GM12865 (cell line): ENCODE measurements at places on chromosomes 7 and 10.

GRCh38 chr7:66170309-66171231, 34.6 kb upstream of the TPST1 start:
- no peak for DNase-seq

- DNase-seq, result no peak
These were observed at the start of gene PTN for GRCh38 chr7:137343281-137343841. PTN (minus strand) TSS chr7:137343733; CDS start chr7:137254973, 88,760 bp downstream.

- no peak for DNase-seq
These were observed 15.4 kb downstream of the CLCN1 start for GRCh38 chr7:143331179-143331801.

DNA sequence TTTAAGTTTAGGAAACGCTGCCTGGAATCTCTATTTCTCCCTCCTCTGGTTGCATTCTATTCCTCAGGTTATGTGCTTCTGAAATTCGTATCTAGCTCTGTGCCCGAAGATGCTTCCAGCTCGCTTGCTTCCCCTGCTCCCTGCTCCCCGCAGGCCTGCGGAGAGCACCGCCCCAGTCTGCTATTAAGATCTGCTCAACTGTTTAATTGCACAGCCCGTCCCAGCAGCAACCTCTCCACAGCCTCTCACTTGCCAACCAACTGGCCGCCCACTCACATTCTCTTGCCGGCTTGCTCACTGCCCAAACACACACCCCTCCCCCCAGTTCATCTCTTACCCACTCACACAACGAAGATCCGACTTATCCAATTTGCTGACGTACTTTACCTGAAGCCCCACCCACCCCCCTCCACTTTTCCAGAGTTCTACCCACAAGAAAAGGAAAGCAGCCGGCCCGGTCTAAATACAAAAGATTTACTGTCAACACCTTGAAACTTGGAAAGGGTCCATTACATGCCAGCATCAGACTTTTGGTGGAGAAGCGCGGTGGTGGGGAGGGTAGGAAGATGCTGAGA, 167.3 kb upstream of the KLF14 start:
- DNase-seq, result no peak

GRCh38 chr10:13100349-13101294, 659 bp downstream of the OPTN start:
- peak; percentile 36 for DNase-seq

DNA sequence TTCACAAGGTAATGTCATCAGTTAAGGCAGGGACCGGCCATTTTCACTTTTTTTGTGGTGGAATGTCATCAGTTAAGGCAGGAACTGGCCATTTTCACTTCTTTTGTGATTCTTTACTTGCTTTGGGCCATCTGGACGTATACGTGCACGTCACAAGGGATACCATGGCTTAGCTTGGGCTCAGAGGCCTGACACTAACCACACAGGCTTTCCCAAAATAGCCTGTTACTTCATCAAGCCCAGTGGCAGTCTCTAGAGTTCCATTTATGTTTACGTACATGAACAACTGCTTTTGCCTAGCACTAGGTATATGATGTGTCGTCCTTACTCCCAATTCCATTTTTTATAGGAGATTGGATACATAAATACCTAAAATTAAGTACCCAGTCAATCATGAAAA, 237.9 kb downstream of the C7orf25 start:
- DNase-seq, result no peak

DNA sequence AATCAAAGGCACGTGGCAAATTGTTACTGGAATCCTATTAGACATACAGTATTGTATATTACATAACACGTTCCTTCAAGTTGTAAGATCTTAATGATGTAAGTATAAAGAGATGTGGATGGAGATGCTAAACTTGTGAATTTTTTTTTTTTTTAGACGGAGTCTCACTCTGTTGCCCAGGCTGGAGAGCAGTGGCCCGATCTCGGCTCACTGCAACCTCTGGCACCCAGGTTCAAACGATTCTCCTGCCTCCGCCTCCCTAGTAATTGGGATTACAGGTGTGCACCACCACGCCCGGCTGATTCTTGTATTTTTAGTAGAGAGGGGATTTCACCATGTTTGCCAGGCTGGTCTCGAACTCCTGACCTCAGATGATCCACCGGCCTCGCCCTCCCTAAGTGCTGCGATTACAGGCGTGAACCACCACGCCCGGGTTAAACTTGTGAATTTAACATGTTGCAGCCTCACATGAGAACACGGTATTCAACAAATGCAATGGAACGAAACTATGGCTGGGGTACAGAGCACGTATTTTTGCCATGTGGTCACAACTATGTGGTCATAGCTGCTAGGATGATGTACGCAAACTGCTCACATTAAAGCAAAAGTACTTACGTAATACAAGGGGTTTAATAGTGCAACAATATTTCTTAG, 818 bp upstream of the SUPV3L1 start:
- DNase-seq, result no peak

- DNase-seq, result no peak
These were observed 184.8 kb downstream of the SEMA3A start for GRCh38 chr7:84009782-84010181.

DNA sequence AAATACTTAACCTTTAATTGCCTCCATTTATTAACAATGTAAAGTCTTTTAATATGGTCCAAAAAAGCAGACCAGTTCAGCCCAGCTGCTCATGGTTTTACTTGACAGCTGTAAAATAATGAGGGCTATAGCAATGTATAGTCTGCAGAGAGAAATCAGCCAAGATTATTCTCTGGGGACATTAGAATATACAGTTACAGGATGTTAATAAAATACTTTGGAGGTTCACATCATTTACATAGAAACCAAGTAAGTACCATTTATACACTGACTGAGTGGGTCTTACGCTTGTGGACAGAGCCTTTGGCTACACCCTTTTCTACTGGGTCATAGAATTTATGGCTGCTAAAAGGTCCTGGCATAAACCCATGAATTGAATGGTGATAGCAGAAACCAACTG, 340.7 kb upstream of the CELF2 start:
- no peak for DNase-seq

- no peak for DNase-seq
These were observed 198.8 kb downstream of the WDR11 start for GRCh38 chr10:121049923-121050322.

DNA sequence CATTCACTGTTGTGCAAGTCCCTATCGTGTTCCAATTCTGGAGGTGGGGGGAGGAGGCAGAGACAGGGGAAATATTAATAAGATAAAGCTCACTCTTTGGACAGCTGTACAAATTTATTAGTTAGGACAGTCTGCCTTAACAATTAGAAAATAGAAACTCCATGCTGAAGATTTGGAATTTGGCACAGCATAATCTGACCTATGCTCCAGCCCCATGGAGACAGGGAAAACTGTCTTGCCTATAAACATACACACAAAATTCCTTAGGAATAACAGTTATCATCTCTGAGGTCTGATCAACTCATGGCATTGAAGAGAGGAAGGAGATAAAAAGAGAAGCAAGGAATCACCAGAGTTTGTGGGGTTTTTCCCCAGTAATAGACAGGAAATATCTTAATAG, 335.4 kb upstream of the MEOX2 start:
- no peak for DNase-seq

DNA sequence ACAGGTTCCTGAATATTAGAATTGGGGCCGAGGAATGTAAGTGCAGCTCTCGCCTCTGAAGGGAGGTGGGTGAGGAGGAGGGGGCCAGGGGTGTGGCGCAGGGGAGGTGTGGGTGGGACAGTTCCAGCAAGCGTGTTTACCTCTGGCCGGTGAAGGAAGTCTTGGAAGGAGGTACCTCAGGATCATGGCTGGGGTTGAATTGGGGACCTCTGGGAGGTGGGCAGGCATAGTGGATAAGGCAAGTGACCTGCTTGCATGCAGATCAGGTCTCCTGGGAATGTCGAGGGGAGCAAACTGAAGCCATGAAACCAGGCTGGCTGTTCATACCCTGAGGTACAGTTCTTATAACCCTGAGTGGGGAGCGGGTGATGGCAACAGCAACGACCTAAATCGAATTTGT, 2.0 kb downstream of the ZNF775 start:
- DNase-seq, result no peak

GRCh38 chr7:151692721-151693120, 173.0 kb upstream of the RHEB start:
- DNase-seq, result no peak

- no peak for DNase-seq
These were observed 12.1 kb downstream of the SKIDA1 start for GRCh38 chr10:21513405-21513788.

- DNase-seq, result no peak
These were observed 24.1 kb downstream of the VIPR2 start for GRCh38 chr7:159120540-159120919.

DNA sequence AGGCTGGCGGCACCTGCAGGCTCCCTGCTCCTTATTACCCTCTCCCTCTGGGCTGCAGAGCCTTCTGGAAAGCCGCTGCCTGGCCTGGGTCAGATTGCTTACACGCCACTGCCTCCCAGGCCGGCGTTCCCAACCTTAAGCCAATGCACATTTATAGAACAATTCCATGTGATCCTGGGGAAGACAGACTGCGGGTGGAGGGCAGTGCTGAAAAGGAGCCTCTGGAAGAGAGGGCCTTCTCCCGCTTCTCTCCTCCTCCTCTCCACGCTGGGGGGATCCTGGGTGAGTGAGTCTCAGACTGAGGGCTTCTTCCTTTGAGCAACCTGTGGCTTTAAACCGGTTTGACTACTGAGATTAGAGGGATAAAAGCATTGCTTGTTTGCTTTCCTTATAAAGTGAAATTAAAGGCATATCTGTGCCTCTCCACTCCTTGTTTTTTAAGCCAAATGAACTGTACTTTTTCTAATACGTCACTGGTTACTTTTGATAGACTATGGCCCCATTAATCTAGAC, 5.5 kb downstream of the TACC2 start:
- no peak for DNase-seq

- no peak for DNase-seq
These were observed 16.6 kb downstream of the FBH1 start for GRCh38 chr10:5906651-5907050.

DNA sequence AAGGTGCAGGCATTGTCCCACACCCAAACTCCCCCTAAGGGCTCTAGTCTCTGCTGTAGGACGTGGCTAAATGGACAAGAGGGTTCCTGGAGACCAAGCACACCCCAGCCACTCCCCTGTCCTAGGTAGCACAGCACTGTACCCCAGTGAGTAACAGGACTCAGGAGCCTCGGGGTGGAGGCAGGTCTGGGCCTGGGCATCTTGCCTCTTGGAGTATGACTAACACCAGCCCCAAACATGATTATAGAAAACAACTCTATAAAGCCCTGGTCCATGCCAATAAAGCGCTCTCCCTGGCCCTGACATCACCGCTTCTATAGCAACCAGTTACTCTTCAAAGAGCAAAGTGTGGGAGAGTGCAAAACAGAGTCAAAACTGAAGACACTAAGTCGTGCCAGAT, 195.0 kb downstream of the CALN1 start:
- no peak for DNase-seq

DNA sequence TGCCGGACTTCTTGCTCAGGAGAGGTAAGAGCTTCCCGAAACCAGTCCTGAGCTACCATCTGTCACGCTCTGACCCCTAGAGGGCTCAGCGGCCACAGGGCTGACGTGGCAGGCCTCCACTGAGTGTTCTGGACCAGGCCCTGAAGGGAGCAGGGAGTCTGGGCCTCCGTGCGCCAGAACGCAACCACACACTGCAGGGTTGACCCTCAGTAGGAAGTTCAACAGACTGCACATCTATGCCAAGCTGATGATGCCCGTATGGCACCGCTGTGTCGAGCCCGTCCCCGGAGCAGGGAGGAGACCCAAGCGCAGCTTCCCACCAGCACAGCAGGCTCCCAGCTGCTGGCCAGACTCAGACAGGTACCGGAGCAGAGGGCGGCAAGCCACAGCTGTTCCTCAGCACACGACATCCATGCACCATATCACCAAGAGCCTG, 39.2 kb downstream of the CAMK2B start:
- no peak for DNase-seq

GRCh38 chr7:42385912-42386311, 148.9 kb upstream of the GLI3 start:
- DNase-seq, result no peak

DNA sequence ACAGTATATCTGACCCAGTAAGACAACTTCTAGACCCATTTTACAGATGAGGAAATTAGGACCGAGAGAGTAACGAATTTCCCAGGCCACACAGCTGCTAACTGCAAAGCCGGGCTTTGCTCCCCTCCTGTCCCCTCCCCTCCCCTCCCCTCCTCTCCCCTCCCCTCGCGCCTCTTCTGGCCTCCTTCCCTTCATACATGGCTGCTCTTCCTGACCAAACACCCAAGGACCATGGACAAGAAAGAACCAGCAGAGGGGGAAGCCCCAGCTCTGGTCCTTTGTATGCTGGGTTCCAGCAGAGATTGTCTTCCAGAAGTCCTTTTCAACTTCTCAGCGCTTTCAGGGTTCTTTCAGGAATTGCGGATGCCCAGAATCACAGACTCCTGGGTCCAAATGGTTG, 3.6 kb upstream of the TMEM72 start:
- no peak for DNase-seq

GRCh38 chr7:5693529-5693928, 87.9 kb downstream of the RNF216 start:
- DNase-seq, result peak; percentile 92

- DNase-seq, result no peak
These were observed 57.6 kb downstream of the MEOX2 start for GRCh38 chr7:15628876-15629275.

DNA sequence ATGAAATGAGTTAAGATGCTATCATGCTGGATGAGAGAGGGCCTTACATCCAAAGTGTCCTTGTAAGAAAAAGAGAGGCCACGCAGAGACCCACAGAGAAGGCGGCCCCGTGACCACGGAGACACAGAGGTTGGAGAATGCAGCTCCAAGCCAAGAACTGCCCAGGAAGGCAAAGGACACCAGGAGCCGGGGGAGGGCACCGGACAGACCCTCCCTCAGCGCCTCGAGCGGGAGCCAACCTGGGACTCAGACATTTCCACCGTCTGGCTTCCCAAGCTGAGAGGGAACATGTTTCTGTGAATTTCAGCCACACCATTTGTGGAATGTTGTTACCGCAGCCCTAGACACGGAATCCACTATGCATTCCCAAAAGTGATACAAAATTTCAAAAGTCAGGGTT, 22.9 kb downstream of the TCERG1L start:
- no peak for DNase-seq

DNA sequence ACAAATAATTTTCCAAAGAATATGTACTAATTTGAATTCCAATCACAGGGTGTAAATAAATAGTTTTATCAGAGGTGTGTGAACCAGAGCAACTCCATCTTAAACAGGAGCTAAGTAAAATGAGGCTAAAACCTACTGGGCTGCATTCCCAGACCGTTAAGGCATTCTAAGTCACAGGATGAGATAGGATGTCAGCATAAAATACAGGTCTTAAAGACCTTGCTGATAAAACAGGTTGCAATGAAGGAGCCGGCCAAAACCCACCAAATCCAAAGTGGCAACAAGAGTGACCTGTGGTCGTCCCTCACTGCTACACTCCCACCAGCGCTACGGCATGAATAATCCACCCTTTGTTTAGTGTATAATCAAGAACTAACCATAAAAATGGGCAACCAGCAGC, 291.7 kb upstream of the SEMA3D start:
- DNase-seq, result no peak
